ENCODE measurements at places on chromosomes 4 and X.

DNA sequence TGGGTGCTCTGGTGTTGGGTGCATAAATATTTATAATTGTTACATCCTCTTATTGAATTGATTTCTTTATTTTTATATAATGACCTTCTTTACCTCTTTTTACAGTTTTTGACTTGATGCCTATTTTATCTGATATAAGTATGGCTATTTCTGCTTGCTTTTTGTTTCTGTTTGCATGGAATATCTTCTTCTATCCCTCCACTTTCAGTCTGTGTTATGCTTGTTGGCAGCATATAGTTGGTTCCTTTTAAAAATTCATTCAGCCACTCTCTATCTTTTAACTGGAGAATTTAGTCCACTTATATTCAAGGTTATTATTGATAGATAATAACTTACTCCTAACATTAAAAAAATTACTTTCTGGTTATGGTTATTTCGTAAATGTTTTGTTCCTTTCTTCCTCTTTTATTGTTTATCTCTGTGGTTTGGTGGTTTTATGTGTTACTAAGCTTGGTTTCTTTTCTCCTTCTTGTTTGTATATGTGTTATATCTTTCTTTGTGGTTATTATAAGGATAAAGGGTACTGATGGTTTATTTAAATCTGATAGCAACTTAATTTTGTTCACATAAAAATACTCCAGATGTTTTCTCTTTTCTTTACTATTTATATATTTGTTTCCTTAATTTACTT is 69.5 kb downstream of the IL15 start:
- no peak for DNase-seq

DNA sequence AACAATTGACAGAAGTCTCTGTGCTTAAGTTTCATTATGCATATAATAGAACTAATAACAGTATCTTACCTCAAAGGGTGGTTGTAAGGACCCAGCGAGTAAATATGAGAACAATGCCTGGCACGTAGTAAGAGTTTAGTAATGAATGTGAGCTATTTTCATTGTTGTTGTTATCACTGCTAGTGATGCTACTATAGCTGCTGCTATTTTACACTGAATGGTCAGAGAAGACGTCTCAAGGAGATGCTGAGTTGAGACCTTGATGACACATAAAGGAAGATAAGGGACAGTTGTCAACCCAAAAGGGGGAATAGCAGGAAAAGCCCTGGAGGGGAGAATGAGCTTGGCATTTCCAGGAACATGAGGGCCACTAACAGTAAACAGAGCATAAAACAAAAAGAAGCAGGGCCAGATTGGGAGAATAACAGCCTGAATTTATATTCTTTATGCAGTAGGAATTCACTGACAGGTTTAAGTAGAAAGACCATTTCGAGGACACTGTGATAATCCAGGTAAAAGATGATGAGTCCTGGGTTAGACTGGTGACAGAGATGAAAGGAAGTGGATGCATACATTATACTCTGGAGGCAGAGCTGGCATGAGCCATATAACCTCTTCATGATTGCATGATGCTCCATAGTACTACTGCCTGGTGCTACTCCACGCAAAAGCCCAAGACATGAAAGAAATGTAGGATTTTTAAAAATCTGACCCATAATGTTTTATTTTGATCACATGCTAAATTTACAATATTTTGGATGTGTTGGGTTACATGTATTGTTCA is 23.1 kb downstream of the ATP8A1 start:
- no peak for DNase-seq

DNA sequence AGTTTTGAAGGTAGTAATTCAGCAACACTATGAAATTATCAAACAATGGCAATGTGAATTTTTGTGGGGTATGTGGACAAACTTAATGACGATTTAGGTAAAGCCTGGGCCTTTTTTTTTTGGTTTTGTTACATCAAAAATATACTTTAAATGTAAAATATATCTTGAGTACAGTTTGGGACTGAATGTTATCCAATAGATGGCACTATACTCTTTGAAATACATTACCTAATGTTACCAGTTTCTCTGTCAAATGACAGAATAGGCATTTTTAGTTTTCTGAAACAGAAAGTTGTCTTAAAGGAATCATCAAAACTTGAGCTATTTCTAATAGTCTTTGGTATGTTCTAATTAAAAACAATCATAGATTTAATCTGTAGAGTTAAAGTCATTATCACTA is 1651.9 kb downstream of the C4orf33 start:
- DNase-seq: peak; percentile 0

DNA sequence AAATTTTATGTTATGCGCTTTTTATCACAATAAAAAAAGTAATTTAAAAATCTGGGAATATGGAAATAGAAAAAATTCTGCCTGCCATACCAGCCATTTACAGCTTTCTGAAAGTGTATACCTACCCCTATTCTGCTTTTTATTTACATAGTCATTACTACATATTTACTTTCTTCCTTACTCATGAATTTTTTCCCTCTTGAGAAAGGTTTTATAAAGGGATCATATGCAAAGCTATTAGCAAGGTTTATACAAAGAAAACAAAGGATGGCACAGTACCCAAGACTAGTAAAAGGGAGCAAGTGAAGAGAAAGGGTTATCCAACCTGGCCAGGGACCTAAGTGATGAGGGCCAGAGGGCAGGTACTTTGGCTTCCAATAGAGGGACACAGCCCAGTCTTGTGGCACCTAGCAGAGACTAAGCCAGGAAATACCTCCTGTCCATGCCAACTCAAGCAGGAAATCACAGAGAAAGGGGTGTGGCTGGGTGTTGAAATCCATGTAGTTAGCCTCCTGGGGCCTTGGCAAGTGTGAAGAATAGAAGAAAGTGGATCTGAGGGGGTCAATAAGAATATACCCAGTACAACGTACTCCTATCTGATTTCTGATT is 207.3 kb upstream of the VEGFC start:
- no peak for DNase-seq

DNA sequence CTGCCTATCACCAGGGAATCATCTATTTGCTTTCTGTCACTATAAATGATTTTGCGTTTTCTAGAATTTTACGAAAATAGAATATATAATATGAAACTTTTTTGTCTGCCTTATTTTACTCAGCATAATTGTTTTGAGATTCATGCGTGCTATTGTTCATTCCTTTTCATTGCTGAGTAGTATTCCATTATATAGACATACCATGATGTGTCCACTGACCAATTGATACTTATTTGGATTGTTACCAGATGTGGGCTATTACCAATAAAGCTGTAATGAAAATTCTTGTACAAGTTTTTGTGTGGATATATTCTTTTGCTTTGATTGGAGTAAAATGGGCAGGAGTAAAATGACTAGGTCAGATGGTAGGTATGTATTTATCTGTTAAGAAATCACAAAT is 390.7 kb upstream of the EMCN start:
- no peak for DNase-seq

- no peak for DNase-seq
Measured at GRCh38 chr4:158015241-158015640, 157.6 kb downstream of the GASK1B start.

DNA sequence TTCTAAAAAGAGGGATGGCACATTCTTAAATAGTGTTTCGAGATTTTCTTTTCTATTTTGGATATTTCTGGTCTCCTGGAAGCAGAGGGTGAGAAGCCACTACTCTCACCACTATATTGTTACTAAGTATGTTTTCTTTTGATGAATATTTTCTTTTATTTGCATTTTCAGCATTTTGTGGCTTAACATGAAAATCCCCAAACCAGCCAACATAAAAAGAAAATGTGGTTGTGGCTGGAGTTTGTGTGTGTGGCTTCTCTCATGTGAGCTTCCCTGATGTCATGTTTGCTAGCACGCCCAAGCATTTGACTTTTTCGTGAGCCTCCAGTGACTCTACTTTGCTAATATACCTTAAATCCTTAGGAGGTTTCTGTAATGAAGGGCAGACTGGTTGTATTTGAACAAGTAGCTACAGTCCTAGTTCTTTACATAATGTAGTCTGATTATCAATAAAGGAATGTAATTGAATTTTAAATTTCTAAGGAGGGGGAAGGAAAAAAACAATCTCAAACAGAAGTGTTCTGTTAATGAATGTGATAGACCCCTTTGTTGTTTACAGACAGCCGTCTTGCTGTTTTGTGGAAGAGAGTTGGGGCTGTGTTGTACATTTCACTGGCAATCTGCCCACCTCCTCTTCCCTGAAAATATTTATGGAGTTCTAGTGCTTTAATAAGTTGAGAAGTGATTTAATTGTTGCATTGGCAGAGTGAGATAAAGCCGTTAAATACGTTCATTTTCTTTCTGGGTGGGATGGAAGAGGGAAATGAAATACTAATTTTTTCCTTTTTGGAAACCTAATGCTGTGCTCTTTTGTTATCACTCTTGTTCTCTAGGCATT is 114.6 kb downstream of the ARHGAP10 start:
- no peak for DNase-seq

- DNase-seq: no peak
Measured at GRCh38 chr4:38166082-38166481, 205.9 kb downstream of the PTTG2 start.

- no peak for DNase-seq
Measured at GRCh38 chr4:83150653-83151330, 36.3 kb upstream of the PLAC8 start.

- DNase-seq: no peak
Measured at GRCh38 chr4:73193155-73193554, 65.4 kb downstream of the ANKRD17 start.

- DNase-seq: no peak
Measured at GRCh38 chr4:87811977-87812376, 12.6 kb downstream of the IBSP start.

- DNase-seq: no peak
Measured at GRCh38 chrX:134677332-134677731, 19.1 kb upstream of the PLAC1 start.

DNA sequence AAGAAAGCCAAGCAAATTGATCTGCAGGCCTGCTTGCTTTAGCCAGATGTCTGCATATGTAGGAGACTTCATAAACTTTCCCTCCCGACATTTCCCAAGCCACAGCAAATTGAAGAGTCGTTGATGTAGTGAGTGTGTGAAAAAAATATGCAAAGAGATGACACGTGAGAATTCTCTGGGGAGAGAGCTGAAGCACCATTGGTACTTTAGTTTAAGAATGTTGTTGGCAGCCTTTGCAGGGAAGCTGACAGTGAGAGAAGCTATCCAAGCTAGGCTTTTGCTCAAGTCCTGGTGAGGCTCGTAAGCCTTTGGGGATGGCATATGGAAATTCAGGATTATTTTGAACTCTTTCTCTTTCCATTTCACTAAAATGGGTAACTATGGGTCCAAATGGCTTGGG is 87.5 kb downstream of the GLRA2 start:
- no peak for DNase-seq

DNA sequence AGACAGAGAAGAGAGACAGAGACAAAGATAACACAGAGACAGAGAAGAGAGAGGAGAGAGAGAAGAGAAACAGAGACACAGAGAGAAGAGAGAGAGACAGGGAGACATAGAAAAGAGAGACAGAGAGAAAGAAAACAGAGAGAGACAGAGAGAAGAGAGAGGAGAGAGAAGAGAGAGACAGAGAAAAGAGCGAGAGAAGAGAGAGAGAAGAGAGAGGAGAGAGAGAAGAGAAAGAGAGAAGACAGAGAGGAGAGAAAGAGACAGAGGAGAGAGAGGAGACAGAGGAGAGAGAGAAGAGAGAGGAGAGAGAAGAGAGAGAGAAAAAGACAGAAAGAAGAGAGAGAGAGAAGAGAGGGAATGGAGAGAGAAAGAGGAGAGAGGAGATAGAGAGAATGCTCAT is 601.1 kb upstream of the PRKX start:
- DNase-seq: no peak

DNA sequence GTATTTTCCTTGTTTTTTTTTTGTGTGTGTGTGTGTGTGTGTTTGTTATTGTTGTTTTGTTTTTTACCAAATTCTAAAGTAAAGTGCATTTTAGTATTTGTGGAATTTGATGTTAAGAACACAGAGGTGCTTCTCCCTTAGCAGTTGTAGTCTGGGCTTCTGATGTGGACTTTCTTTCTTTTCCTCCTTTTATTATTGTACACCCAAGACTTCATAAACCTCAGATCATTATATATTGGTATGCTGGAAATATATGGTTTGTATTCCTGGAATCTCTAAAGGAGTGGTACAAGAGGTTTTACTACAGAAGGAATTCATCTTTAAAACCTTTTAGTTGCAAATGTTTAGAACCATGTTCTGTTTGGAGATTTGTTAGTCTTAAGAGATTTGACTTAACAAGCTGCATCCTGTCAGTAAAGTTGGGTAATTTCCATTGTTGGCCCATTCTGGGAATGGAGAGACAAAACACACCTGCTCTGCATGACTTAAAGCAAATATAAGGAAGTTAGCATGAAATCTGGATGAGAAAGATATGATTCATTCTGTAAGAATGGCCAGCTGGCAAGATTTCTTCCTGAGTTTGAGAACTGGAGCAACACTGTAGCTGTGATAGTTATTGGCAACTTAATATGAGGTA is 64.0 kb downstream of the SMAD1 start:
- peak; percentile 33 for DNase-seq

DNA sequence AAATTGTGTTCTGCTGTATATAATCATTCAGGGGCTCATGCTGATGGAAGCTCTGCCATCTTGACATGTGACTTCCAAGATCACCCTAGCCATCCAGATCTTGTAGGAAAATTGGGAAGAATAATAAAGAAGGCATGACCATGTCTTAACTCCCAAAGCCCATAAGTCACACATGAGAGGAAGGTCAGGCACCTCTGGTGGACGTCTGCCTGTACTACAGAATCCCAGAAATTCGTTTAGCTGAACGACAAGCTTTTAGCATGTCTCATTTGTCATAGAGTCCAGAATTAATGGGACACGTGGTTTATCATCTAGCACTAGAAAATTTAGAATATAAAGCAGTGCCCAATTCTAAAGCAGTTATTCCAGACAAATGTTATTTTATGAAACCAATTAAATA is 212.7 kb downstream of the CENPC start:
- no peak for DNase-seq

DNA sequence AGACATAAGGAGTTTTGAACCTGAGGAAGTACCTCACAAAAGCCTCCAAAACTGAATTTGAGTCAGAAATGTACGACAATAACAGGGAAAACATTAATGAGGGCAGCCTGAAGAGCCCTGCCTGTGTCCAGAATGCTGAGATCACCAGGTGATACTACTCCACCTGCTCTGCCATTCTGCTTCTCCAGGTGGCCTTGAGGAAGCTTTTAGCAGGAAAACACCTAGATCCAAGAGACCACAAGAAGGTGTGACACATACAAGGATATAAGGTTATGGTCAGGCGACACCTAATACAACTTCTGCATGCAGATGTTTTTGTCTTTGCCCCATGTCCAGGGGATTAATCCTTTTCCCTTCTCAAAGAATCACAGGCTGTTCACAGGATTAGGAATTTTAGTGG is 15.3 kb downstream of the SOWAHB start:
- DNase-seq: no peak

DNA sequence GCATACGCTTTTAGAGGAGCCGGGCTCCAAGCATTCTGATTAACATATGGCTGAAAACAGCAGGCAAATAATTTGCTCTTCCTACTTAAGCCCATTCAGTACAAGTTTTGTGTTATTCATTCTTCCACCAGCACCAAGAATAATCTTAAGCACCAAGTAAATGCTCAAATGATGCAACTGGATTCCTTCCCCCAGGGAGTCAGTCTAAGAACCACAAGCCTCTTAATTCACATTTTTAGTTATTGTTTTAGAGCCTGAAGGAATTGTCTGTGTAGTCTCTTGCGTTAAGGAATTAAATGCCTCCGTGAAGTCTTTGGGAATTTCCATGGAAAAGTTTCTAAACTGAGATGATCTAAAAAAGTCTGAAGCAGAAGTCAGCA is 61.5 kb upstream of the MAGEB2 start:
- peak; percentile 1 for DNase-seq
